ENCODE measurements at places on chromosomes 12 and 14.
A peak's percentile ranks its signal among the peaks of the same experiment; 100 is the strongest.

GRCh38 chr12:26617513-26617912 is 215.5 kb downstream of the ITPR2 start:
- no peak for DNase-seq

DNA sequence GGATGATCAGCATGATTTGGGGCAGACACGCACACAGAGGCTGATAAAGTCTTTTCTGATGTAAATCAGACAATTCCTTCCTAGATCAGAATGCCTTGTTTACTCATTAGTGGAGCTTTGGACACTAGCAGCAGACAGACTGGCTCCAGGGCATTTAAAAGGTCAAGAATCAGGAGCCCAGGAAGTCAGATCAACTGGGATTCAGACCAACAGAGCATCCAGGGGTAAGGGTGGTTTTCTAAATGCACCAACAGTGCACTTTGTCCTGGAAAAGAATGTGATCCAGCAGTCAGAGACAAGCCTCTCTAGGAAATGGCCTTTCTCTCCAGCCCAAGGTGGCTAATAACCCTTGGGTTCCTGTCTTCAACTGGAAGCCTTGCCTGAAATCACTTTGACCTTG is 405.3 kb downstream of the MED13L start:
- DNase-seq, result no peak

DNA sequence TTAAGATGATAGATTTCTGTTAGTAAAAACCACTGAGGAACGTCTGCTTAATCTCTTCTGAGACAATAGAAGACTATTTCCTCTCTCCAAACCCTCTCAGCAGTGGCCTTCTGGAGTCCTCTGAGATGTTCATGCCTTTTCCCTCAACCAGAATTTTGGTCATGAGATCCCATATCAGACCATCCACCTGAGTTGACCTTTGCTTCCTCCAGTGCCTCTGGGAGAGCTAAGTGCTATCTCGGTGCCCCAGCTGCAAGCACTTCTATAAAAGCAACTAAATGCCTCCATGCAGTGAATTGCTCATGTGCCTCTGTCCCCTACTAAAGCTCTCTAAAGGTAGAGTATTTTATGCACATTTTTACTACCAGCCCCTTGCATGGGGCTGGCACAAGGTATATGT is 172.8 kb upstream of the BCL2L14 start:
- DNase-seq, result no peak

- DNase-seq, result no peak
Observed at GRCh38 chr14:32494609-32495434, 165.7 kb downstream of the AKAP6 start.

- no peak for DNase-seq
Observed at GRCh38 chr12:47149146-47149545, 69.4 kb upstream of the AMIGO2 start.

DNA sequence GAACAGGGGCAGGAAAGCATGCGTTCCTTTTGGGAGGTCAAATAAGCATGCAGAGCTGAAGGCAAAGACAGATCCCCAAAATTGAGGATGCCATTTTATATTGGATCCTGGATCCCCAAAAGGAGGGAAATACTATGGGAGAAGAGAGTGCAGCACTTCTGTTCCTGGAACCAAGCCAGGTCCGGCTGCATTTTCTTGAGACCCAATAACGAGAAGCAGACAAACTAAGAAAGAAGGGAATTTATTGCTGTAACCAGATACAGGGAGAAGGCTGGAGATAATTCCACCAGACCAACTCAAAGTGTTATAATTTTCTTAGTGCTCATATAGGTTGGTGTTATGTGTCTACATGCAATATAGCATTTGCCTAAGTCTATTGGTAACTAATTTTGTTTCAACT is 60.8 kb downstream of the PDE6H start:
- DNase-seq, result no peak

DNA sequence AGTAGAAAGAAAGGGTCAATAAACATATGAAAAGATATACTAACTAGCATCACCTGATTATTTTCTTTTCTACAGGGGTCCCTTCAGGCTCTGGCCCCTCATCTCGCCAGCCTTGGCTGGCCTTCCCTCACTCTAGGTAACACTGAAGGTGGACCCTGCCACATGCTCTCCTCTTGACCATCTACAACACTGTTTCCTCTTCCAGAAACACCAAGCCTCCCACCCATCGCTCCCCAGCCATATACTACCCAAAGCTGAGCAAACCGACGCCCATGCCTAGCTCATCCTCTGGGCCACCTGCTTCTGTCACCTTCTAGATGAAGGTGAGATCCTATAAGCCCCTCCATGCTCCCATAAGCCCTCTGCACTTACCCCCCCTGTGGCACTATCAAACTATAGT is 14.8 kb downstream of the ANAPC5 start:
- no peak for DNase-seq

- no peak for DNase-seq
Observed at GRCh38 chr14:59354666-59355065, 110.5 kb downstream of the GPR135 start.

- DNase-seq, result peak; percentile 73
Observed at GRCh38 chr14:58298477-58299400, at the start of gene ARID4A. ARID4A (plus strand) TSS chr14:58298555; CDS start chr14:58299855, 1,300 bp downstream.

DNA sequence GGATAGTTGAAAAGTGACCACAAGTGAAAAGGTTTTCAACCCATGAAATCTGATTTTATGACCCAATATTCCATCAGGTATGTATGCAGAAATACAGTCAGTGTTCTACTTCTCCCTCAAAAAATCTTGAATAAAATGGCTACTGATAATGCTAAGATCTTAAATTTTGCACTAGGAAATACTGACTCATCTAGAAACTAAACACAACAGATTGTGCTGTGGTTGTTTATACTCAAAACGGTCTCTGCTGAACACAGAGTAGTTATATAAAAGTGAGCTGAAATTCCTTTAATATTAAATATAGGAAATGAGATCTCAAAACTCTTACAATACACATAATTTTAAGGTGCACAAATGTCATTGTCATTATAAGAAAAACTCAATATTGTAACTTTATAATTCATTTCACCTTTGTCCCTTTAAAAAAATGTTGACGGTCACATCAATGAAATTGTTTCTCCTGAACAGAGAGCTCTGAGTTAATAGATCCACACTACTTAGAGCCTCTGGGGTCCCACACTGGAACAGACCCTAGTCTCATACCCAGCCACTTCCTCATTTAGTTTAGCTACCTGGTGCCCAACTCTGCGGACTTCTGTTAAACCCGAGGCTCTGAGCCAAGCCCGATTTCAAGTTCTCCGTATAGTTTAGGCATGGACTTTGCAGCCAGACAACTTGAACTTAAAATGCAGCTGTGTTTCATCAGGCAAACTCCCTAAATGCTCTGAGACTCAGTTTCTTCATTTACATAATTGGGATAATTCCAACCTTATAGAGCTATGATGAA is 9.3 kb downstream of the COCH start:
- no peak for DNase-seq

GRCh38 chr12:109739747-109740693 is 26.4 kb downstream of the FAM222A start:
- no peak for DNase-seq

GRCh38 chr12:112514926-112515642 is 96.3 kb downstream of the PTPN11 start:
- no peak for DNase-seq

DNA sequence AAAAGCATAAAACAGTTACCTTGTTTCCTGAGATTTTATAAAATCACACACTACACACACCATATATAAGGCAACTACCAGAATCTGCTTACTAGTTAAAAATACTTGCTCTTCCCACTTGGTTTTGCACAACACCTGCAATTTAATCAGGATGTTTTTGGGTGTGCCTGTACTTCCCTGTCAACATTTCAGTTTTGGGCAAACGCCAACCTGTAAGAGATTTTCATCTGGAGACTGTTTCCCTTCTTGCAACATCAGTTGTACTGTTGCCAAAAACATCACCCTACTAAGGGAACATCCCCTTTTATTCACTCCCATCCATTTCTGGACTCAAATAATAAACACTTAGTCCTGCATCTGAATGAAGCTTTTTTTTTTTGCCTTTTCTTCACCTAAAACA is 172.3 kb downstream of the DUSP6 start:
- no peak for DNase-seq

DNA sequence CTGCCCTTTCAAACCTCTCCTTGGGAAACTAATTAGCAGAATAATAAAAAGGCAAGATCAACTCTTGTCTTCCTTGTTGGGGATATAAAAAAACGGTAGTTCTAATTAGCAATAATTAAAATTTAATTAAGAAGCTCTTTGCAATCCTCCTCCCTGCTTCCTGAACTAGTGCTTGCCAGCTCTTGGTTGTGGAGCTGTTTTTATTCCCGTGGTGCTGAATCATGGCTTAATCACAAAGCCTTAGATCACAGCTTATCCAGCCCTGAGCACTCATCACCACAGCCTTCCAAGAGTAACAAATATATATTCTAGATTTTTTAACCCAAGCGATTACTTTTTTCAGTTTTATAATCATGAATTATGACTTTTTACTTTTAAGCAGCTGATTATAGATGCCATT is 63.2 kb upstream of the INSM2 start:
- no peak for DNase-seq

DNA sequence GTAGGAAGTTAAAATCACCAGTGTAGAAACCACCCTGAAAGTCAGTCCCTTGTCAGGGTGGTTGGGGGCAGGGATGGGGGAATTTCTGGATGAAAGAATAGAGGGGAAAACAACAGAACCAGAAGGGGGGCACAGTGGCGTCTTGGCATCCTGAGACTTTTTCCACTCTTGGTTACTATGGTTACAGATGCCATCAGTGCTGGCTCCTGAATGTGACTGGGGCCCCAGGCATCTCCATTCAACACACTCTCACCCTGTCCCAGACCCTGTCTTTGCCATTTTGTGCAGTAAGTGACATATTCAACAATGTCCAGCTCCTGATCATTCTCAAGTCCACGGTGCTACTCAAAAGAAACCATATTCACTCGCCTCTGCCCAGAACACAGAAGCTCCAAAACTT is 11.3 kb downstream of the KCNK10 start:
- DNase-seq, result no peak

- DNase-seq, result no peak
Observed at GRCh38 chr12:12301122-12301521, 34.3 kb upstream of the LRP6 start.

DNA sequence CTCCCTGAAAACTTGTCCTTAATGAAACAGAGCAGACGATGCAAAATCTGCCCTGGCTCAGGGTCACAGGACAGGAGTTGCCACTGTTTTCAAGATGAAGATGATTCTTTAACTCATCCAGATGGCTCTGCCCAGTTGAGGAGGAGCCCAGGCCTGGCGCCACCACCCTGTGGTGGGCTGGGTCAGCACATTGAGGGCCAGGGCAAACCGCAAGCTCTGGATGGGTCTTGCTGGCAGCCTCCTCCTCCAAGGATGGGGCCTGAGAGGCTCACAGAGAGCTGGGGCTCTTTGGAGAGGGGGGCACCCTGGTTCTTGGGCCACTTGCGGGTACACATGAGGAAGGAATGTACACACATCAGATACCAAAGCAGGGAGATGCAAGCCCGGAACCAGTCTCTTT is 158.2 kb downstream of the NUAK1 start:
- DNase-seq, result no peak

GRCh38 chr14:22268875-22269274 is 320.1 kb downstream of the DAD1 start:
- no peak for DNase-seq

- no peak for DNase-seq
Observed at GRCh38 chr14:57898837-57899572, 33.1 kb upstream of the SLC35F4 start.

DNA sequence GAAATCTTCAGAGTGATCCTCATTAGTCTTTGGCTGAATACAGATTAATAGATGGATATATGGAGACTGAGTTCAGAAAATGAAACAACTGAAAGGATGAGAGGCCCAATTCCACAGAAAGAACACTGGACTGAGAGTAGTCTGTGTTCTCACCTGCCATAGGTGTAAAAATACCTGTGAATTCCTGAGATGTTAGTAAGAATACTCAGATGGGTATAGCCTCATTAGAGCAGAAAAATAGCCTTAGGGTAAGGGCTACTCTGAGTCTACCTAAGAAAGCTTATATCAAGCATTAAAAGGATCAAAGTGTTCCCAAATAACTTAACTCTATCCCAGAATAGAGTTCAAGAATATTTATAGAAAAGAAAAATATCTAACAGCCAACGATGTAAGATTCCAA is 1510.3 kb upstream of the SEL1L start:
- no peak for DNase-seq

GRCh38 chr14:53430870-53431269 is 277.7 kb upstream of the DDHD1 start:
- no peak for DNase-seq

Measured in activated gamma-delta T cell treated with anti-CD3 and anti-CD28 coated beads, Interleukin-2, amount 50 U/mL, for 16 hours (primary cell).